ENCODE measurements at places on chromosomes 1 and 21.

GRCh38 chr1:118147522-118147921, 37.5 kb downstream of the SPAG17 start:
- DNase-seq = no peak

GRCh38 chr1:21624571-21625389, 44.4 kb downstream of the RAP1GAP start:
- no peak for DNase-seq

DNA sequence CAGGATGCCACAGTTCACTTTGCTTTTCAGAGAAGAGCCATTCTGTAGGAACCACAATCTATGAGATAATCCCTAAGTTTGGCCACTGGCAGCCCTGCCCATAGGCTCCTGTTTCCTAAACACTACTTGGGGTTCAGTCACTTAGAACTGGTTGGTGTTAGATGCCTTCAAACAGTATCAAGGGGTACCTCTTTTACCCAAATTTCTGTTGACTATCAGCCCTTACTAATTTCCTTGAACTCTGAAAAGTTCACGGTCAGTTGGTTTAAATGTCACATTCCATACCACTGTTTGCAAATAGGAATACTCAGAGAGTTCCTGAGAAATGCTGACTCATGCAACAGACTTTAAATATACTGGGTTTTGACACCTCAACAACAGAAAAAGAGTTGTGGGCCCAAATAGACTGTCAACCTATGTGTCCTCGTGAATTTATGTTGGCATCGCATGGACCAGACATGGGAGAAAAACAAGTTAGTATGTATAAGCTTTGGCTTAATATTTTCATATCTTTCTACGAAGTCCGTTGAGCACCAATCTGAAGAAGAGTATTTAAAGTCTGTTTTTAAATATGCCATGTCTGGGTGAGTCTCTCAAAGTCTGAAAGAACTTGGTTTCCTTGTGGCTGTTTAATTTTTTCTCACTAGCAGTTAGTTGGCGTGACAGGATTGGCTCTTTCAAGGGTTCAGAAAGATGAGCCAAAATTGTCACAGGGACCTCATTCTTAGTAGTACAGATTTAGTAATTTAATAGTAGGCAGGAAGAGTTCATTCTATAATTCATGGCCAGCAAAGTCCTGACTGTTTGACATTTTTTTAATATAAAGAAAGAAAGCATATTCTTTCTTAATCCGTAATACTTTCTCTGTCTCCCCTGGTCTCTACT, 56.5 kb upstream of the ZNF326 start:
- DNase-seq = no peak

DNA sequence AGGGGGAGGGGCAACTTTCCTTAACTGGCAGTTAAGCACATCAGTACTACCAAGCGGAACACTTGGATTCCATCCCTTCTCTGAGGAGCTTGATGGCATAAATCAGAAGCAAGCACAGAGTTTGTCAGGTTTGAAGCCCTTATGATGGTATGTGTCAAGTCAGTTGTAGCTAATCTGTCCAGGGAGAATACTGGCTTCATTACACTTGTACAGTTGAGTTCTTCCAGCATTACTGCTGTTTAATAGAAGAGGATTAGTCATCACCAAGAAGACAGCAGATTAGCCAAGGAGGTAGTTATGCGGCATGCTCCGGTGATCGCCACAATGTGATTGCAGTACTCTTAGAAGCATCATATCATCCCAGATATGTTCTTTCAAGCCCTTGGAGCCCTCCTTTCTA, 2.1 kb upstream of the TDRD5 start:
- no peak for DNase-seq

DNA sequence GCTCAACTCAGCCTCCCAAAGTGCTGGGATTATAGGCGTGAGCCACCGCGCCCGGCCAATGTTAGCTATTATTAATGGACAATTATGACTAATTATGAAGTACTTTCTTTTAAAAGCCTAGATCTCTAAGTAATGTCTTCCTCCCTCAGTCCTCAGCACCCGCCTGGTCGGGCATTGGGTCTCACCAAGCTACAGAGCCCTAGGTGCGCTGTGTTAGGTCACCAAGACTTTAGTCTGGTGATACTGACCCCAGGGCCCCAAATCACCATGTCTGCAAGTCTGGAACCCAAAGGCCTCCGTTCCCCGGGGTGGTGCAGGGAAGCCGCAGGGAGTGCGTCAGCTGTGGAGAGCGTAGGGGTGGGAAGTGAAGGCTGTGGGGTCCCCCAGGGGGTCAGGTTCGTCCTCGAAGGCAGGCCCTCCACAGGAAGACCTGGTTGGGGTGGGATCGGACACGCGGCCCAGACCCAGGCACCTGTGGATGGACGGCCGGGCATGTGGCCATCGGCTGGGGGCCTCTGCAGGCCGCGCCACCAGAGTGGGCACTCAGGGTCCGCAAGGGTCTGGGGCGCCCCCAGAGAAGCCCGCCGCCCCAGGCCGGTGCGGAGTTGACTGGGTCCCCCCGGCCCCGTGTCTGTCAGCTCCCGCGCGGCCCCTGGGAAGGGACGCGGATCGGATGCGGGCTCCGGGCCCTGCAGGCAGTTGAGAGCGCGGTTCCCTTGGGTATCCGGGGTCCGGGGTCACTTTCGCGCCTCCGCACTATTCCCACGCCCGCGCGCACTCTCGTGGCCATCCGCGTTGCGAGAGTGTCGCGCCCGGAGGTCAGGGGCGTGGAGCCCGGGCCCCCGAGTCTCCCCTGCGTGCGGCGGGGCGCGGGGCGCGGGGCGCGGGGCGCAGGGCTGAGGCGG, 710 bp upstream of the PDXK start:
- peak; percentile 13 for DNase-seq

- no peak for DNase-seq
These were observed 2.9 kb downstream of the NFYC start for GRCh38 chr1:40694353-40694874.

- DNase-seq = peak; percentile 8
These were observed 44.3 kb upstream of the GTF2B start for GRCh38 chr1:88935522-88936222.

DNA sequence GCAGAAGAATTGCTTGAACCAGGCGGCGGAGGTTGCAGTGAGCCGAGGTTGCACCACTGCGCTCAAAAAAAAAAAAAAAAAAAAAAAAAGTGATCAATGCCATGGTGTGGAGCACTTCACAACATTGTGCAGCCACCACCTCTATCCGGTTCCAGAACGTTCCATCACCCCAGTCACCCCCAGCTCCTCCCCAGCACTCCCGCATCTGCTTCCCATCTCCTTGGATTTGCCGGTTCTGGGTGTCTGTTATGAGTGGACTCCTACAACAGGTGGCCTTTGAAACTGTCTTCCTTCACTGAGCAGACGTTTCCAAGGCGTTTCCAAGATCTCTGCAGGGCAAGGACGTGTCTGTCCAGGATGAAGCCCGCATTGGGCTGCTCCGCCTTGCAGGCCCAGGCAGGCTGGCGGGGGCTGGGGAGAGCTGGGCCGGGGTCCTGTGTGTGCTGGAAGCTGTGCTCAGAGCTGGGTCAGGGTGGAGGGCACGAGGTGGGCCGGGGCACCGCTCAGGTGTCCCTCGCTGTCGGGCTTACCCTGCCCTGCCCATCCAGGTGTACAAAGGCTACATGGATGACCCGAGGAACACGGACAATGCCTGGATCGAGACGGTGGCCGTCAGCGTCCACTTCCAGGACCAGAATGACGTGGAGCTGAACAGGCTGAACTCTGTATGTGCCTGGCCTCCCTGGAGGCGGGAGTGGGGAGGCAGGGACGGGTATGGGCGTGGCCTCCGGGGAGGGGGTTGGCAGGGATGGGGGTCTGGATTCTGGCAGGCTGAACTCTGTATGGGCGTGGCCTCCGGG, 14.9 kb upstream of the LRRC3 start:
- no peak for DNase-seq

DNA sequence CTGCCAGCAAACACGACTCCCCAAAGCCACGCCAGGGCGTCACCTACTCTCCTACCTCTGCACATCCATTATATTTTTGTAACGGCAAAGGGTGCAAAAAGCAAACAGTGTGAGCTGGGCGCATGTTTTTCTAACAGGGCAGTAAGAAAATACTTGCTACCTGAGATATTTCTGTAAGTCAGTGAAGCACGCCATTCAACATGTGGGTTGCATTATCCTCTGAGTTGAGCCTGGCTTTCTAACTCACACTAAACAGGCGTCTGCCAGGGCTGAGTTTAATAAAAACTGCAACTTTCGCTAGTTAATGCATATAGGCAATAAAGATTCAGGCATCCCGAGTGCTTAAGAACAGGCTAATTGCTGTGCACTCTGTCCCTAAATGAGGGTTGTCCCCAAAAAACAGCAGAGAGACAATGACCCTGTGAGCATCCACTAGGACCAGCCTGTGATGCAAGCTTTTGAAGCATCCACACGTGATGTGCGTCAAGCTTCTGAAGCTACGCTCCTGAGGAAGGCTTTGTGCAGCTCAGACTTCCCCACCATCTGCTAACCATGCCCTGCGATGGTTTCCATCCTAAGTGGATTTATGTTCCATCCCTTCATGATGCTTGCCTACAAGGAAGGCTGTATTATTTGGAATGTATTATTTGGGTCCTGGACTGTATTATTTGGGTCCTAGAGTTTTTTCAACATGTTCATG, 70.0 kb upstream of the SIM2 start:
- no peak for DNase-seq

GRCh38 chr1:7069931-7070330, 284.7 kb downstream of the CAMTA1 start:
- DNase-seq = no peak

DNA sequence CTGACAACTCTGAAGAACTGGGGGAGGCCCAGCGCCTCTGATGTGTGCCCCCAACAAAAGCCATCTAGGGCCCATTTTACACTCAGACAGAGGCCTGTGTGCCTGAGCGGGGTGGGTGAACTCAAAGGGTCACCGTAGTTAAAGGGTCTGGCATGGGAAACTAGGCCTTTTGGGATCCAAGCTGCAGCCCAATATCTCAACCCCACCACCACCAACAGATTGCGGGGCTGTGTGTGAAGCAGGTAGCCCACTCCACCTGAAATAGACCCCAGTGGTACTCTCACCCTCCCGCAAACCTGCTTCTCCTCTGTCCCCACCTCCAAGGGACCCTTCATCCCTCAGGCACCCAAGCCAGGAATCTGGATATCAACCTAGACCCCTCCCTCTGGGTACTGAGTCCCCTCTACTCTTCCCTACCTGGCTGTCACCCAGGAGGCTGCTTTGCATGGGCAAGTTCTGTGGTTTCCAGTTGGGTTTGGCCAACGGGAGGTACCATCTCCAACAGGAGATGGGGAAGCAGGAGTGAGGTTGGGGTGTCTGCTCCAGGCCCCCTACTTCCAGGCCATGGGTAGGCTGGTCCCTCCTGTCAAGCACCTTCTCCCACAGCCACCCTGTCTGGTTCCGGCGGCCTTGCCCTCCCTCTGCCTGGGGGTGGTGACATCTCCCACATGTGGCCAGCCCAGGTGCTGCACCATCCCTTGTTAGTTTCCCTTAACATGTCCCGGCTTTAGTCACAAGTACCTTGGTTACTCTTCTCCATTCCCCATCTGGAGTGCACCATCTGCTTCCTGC, 35.2 kb upstream of the LRP8 start:
- no peak for DNase-seq

DNA sequence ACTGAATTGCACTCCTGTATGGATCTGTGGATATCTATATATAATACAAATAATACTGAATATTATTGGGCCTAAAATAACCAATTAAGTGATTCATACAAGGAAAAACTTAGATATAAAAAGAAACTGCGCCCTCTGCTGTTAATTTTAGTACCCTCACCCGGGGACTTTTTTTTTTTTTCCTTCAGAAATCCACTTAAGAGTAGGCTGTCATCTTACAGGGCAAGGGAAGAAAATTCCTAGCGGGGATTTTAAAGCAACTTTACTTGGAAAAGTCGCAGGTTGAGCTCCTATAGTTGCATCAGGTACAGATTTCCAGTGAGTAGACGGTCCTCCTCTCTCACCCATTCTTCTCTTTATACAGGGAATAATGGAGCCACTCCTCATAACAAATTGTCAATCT, 1.3 kb downstream of the NTNG1 start:
- DNase-seq = no peak

- no peak for DNase-seq
These were observed 7.8 kb downstream of the PLA2G2A start for GRCh38 chr1:19971664-19972063.

GRCh38 chr1:170134521-170134920, 11.2 kb upstream of the NTMT2 start:
- no peak for DNase-seq

DNA sequence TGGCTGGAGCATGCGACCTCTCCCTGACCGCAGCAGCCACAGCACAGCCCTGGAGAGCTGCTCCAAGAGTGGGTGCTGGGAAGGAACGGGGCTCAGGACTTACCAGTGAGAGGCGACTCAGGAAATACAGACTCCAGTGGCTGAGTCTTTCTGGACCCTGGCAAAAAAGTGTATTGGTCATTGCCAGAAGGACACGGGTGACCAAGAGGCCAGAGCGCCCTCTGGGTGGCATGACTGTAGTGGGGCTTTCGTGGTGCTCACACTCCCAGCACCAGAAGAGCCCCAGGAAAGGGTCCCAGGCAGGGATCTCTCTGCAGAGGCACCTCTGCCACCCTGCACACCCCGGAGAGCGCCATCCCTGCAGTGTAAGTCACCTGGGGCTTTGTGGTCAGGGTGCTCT, 8.9 kb upstream of the PRDM16 start:
- DNase-seq = no peak

DNA sequence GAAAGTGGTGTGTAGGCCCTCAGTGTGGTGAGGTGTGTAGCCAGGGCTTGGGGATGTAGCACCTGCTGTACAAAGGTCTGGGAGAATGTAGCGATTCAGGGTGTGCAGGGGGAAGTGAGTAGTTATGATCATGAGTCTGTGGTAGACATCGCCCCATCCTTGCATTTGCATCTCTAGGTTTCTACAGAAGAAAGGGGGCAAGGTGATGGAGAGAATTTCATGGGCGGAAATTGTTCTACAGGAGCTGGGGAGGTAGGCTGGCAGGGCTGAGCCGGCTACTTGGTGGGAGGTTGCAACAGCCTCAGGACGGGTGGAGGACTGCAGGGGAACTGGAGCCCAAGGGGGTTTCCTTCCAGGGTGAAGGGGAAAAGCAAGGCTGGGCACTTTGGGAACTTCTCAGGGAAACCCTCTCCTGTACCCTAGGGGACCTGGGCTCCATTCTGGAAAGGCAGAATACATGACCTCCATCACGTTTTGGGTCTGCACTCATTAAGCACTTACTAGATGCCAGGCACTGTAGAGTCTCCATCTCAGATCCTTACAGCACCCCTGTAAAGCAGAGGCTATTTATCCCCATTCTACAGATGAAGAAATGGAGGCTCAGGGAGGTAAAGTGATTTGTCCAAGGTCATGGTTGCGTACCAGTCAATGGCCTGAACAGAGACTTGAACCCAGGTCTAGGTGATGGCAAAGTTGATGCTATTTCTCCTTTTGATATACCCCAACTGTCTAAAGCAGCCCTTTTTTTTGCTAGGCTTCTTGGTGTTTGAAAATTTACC, 14.5 kb upstream of the TNFRSF1B start:
- peak; percentile 40 for DNase-seq

GRCh38 chr1:11868331-11868980, 9.7 kb upstream of the NPPB start:
- no peak for DNase-seq

- DNase-seq = no peak
These were observed 92.2 kb downstream of the ATF6 start for GRCh38 chr1:161858271-161858670.
